Aorta (tissue), 5 donors: ENCODE measurements at places on chromosomes 6 and 20. TPM values are rescaled to one million over a fixed set of nuclear protein-coding genes. Genes with fewer than 3 reads are reported as not detected.

The OPN5 gene
- not detected for polyA plus RNA-seq

The EYA2 gene
- 1.2 TPM for polyA plus RNA-seq

GRCh38 chr20:24316731-24317130 lies 152.7 kb upstream of the SYNDIG1 start:
- no peak for DNase-seq

DNA sequence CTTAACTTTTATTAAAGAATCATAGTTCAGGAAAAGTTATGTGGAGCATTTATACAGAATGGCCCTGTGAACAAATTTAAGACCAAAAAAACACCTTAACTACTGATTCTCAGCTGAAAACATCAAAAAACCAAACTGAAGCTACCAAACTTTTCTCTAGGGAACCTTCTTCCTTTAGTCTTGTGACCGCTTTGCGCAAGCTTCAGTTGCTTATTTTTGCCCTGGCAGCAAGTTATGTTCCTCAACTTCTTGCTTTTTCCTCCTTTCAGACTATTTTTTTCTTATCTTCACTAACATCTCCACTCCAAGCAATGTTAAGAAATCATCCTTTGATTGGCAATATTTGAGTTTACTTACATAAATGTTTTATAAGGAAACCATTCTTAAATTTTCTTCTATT lies 100.1 kb downstream of the MYB start:
- no peak for DNase-seq
